Activated T-helper 2 cell treated with anti-CD3 and anti-CD28 coated beads, Interferon-gamma antibody, Interleukin-2, Interleukin-4, amounts not matched to agents 10 μg/mL and 5 μg/mL and 100 μg/mL, durations not matched to agents 14 hours and 24 hours and 36 hours (primary cell): ENCODE measurements at places on chromosomes 2 and 18.

- H3K27me3 ChIP-seq = no peaks in the 10 kb centered on the region
- peaks cover 45% of the 10 kb centered on the region for H3K4me1 ChIP-seq
- DNase-seq = no peak
- H3K36me3 ChIP-seq = peaks cover 60% of the 10 kb centered on the region
- H3K27ac ChIP-seq = peak overlapping the region; percentile 58
- no peak overlapping the region for H3K4me3 ChIP-seq
Observed at GRCh38 chr2:105821428-105822125, 76.9 kb downstream of the NCK2 start.

DNA sequence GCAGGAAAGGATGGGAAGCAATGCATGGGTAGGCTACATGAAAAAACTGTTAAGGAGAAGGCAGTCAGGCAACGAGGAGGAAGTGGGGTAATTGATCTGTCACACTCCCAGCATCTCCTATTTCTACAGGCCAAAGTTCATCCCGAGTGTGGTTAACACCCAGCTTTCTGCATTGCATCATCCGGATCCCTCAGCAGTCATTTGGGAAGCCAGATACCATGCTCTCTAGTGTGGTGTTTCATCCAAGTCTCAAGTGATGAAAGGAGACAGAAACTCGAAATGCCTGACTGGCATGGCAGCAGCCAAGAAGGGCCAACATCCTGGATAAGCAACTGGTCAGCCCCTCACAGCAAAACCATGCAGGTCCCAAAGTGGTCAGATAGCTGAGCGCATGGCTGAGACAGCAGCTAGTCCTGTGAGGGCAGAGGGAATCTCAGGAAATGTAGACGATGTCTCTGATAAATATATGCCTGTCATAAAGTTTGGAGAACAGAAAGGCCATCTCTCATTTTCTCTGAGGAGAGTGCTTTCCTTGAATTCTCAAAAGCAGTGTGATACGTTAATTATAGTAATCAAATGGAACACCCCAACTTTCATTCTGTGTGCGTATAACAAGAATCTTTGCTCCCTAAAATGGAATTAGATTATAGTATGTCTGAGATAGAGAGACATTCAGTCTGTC, 24.8 kb upstream of the HNRNPA3 start:
- no peaks in the 10 kb centered on the region for H3K36me3 ChIP-seq
- no peaks in the 10 kb centered on the region for H3K4me1 ChIP-seq
- peaks cover 11% of the 10 kb centered on the region for H3K27me3 ChIP-seq
- H3K27ac ChIP-seq = no peak overlapping the region

DNA sequence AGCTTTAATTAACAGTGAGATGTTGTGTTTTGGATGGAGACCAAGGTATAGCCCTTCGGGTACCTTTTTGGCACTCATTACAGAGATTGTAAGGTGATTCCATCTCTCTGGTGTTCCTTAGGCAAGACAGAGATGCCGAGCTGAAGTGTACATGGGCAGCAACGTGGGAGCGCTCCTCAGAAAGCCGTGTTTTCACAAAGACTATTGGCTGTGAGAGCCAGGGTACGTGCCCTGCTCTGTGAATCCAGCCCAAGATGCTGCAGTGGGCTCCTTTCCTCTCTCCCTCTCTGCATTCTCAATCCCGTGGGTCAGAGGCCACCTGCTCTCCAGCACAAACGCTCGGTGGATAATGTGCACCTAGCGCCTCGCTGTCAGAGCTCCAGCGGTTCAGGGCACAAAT, 203.0 kb upstream of the EPHA4 start:
- no peaks in the 10 kb centered on the region for H3K4me1 ChIP-seq
- DNase-seq = no peak
- no peak overlapping the region for H3K27ac ChIP-seq
- no peaks in the 10 kb centered on the region for H3K36me3 ChIP-seq
- H3K4me3 ChIP-seq = no peak overlapping the region

DNA sequence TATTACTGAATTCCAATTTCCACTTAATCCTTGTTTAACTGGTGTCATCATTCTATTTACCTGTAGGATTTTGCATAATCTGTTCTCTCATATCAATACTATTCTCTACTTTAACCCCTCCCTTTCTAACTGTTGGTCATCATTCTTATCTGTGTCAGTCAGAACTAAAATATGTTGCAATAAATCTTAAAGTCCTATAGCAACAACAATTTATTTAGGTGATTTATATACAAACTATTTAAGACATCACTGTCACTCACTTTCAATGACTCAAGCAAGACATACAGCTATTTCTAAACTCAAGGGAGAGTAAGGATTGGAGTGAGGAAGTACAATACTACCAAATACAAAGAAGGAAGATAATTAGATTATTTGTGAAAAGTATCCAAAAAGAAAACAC, 740.4 kb downstream of the DSC3 start:
- H3K36me3 ChIP-seq = no peaks in the 10 kb centered on the region
- H3K27ac ChIP-seq = no peak overlapping the region
- DNase-seq = no peak
- H3K4me1 ChIP-seq = no peaks in the 10 kb centered on the region

DNA sequence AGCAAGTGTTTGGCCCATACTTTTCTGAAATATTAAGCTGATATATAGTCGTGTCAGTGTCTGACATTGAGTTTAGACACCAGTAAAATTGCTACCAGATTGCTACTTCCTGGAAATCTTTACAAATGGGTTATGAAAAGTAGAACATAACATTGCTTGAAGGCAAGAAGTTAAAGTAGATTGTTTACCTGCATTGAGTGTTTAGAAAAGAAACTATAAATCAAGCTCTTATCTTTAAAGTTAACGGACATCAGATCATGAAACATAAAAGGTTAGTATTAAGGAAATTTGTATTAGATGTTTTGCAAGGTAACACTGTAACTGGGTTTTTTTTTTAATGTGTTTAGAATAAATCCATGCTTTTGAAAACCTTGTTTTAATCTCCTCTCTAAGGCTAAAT, 4.8 kb upstream of the YES1 start:
- DNase-seq = no peak
- peaks cover 4% of the 10 kb centered on the region for H3K36me3 ChIP-seq
- no peak overlapping the region for H3K27ac ChIP-seq
- H3K27me3 ChIP-seq = peaks cover 2% of the 10 kb centered on the region

DNA sequence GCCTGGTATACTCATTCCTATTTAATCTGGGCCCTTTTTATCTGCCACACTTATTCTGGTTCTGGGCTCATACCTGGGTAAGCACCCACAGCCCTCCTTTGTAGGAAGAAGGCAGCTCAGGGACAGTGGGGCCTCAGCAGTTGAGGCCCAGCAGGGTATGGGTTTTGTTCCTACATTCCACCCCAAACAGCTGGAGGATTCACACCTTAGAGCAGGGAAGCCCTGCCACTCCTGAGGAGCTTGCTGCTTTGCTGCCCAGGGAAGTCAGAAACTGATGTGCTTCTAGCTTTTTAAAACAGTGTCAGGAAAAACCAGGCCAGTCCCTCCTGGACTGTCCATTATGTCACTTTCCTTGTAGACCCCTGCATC, 1.2 kb upstream of the LBX2 start:
- DNase-seq = no peak
- peaks cover 45% of the 10 kb centered on the region for H3K4me1 ChIP-seq
- H3K27ac ChIP-seq = no peak overlapping the region
- peaks cover 30% of the 10 kb centered on the region for H3K27me3 ChIP-seq
- no peak overlapping the region for H3K4me3 ChIP-seq
- peaks cover 49% of the 10 kb centered on the region for H3K36me3 ChIP-seq

DNA sequence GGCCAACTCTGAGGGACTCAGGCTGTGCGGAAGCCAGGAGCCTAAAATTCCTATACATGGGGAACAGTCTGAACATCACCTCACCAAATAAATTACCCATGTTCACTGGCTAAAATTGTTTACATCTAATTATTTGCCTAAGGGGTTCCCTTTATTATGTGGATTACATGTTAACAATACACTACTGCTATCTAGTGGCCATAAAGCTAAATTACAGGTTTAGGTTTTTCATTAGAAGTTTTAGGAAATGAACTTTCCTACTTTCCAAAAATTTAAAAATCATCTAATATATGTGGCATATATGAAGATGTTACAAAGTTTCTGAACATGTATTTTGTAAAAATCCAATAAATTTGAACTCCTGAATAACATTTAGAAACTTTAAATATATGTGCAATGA, 40.3 kb downstream of the PLA2R1 start:
- no peak overlapping the region for H3K27ac ChIP-seq
- no peak overlapping the region for H3K4me3 ChIP-seq
- peaks cover 4% of the 10 kb centered on the region for H3K27me3 ChIP-seq

DNA sequence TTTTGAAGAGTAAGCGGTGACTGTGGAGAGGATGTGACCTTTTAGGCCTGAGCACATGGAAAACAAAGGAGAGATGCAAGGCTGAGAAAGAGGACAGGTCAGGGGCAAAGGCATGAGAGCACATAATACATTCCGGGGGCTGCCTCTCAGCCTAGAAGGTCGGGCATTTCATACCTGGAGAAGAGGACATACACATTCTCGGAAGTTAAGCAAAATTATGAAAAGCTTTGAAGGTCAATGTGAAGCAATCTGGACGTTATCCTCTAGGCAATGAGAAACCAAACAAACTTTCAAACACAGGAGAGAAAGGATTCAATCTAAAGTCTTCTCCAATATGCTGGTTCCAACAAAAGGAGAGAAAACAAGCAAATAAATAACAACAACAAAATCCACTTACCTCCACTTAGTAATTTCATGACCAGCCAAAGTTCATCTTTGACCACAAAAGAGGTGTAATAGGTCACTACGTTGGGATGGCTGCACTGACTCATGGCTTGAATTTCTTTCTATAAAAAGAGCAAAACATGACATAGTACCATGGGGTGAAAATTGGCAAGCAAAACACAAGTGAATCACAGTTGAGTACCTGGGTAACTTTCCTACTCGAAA, 80.4 kb downstream of the STK39 start:
- H3K36me3 ChIP-seq = peaks cover 48% of the 10 kb centered on the region
- H3K4me1 ChIP-seq = peaks cover 45% of the 10 kb centered on the region
- H3K27me3 ChIP-seq = no peaks in the 10 kb centered on the region
- no peak for DNase-seq
- H3K27ac ChIP-seq = peak overlapping the region; percentile 86

- no peak overlapping the region for H3K4me3 ChIP-seq
- H3K36me3 ChIP-seq = peaks cover 60% of the 10 kb centered on the region
- no peak overlapping the region for H3K27ac ChIP-seq
- DNase-seq = no peak
Observed at GRCh38 chr18:77077941-77078689, 54.5 kb downstream of the MBP start.

DNA sequence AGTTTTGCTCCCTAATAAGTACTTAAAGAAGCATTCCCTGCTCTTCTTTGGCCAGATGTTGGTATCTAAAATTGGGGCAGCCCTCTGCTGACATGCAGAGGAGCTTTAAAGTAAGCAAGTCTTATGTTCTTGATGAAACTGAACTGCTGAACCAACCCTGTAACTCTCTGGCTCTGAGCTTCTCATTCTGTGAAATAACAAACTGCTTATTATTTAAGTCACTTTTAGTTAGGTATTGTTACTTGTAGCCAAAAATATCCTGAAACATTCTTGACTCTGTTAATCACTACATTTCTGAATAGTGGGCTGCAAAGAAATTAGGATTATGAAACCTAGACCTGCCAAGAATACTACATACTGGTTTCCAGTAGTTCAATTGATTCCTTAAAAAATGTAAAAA, 15.5 kb downstream of the PPP3R1 start:
- no peaks in the 10 kb centered on the region for H3K27me3 ChIP-seq
- peaks cover 55% of the 10 kb centered on the region for H3K4me1 ChIP-seq
- no peak for DNase-seq
- no peak overlapping the region for H3K27ac ChIP-seq
- no peak overlapping the region for H3K4me3 ChIP-seq

GRCh38 chr18:12751891-12752290, 49.0 kb downstream of the PSMG2 start:
- DNase-seq = no peak
- no peak overlapping the region for H3K4me3 ChIP-seq
- H3K36me3 ChIP-seq = peaks cover 3% of the 10 kb centered on the region
- H3K27me3 ChIP-seq = no peaks in the 10 kb centered on the region
- H3K27ac ChIP-seq = no peak overlapping the region

DNA sequence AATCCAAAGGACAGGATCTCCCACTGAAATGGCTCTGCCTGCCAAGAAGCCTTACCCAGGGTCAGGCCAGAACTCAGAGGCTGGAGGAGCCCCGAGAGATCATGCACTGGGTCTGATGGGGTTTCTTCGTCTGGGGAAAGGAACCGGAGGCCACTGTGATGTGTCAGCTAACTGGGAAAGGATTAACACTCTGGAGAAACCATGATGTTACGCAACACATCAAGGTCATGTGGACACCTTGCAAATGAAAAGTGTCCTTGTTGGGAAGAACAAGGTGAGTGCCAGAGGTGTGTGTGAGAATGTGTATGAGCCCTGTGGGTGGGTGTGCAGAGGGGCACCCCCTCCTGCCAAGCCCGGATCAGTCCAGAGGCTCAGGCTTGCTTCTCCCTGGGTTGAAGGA, 86.9 kb downstream of the CRACDL start:
- DNase-seq = no peak
- peaks cover 1% of the 10 kb centered on the region for H3K4me1 ChIP-seq
- H3K27ac ChIP-seq = no peak overlapping the region
- H3K36me3 ChIP-seq = no peaks in the 10 kb centered on the region
- peaks cover 31% of the 10 kb centered on the region for H3K27me3 ChIP-seq

GRCh38 chr2:20196657-20197161, 28.2 kb downstream of the SDC1 start:
- H3K4me3 ChIP-seq = no peak overlapping the region
- no peak for DNase-seq
- H3K36me3 ChIP-seq = no peaks in the 10 kb centered on the region
- H3K27ac ChIP-seq = no peak overlapping the region
- no peaks in the 10 kb centered on the region for H3K4me1 ChIP-seq

DNA sequence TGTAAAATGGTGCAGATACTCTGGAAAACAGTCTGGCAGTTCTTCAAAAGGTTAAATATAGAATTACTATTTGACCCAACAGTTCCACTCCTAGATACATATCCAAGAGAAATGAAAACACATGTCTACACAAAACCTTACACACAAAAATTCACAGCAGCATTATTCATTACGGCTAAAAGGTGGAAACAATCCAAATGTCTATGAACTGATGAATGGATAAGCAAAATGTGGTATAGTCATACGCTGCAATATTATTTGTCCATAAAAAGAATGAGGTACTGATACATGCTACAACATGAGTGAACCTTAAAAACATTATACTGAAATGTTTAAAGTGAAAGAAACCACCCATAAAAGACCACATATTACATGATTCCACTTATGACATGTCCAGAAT, 4.0 kb downstream of the CYP27C1 start:
- no peak overlapping the region for H3K27ac ChIP-seq
- H3K4me3 ChIP-seq = no peak overlapping the region
- H3K4me1 ChIP-seq = peaks cover 8% of the 10 kb centered on the region
- H3K36me3 ChIP-seq = peaks cover 3% of the 10 kb centered on the region
- no peak for DNase-seq

DNA sequence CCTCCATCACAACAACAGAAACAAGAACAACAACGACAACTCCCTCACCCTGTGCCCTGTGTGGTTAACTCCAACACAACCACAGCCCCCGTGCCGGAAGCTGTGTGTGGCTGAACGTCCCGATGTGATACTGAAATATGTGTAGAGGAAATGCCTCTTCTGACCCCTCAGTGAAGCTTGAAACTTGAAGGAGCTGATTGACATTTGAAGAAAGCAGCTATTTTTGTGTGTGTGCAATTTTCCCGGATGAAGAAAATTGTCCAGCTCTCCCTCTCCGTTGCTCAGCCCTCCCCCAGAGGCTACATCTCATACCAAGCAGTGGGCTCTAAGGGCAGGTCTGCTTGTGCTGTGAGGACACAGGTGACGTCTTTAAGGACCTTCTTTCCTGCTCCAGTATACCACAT, 173.8 kb downstream of the ICOS start:
- peaks cover 76% of the 10 kb centered on the region for H3K4me1 ChIP-seq
- peak overlapping the region; percentile 89 for H3K27ac ChIP-seq

GRCh38 chr2:102094917-102095316, 47.6 kb upstream of the IL1R1 start:
- H3K4me1 ChIP-seq = peaks cover 1% of the 10 kb centered on the region
- peaks cover 40% of the 10 kb centered on the region for H3K27me3 ChIP-seq
- no peak overlapping the region for H3K27ac ChIP-seq
